ENCODE measurements at places on chromosomes 2 and 18.

DNA sequence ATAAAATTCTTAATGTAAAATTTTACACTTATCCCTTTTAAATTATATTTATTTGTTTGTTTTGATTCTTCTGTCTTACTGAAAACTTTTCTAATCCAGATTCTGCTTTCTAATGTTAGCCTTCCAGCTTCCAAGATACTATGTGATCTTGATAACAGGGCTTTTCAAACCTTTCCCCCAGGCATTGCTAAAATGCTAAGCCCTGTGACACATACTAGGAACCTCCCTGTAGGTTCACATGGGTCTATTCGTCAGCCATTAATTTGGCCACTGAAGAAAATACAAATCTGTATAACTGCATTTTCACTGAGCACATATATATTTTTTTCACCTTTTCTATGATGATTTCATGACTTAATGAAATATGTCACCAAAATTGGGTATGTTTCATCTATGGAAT lies 92.8 kb upstream of the MAP4K3 start:
- no peak for DNase-seq

- no peak for DNase-seq
Observed at GRCh38 chr18:64027931-64028695, 58.2 kb downstream of the SERPINB8 start.

DNA sequence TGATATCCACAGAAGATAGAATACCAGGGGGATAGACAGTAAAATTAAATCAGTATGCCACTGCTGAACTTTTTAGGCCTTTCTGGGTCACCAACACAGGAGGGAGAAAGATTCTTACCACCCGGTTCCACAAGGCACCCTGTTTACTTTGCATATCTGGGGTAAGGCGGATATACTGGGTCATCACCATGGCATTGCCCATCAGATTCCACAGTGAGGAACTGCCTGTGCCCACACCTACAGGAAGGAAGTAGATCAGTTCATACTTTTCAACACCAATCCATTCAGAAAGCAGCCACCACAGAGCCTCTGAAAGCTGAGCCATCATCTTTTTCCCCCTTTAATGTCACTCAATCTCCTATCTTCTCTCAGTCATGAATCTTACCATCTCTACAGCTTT lies 2.0 kb downstream of the LMAN2L start:
- DNase-seq, result no peak

DNA sequence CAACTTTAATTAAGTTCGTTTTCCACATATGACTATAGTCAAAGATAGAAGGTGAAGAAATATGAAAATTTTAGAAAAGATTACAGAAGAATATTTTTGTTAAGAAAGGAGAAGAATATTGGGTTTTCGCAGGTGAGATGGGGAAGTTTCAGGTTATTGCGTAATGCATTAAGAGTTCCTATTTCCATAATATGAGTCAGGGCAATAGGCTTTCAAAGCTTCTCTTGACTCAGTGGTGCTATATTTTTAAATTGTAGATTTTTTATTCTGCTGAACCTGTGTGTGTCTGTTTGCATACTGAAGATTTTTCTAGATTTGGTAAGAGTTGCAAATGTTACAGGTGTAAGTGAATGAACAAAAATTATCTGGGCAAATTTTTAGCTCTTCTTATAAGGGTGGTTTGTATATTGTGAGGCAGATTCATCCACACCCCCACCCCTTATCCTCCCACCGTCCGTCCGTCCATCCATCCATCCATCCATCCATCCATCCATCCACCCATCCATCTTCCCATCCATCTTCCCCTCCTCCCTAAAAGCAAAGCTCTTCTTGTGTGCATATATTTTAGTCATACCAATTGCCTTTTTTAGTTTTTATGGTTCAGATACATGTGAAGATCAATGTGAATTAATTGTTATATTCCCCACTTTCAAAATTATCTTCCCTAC lies 69.6 kb downstream of the MYO1B start:
- DNase-seq, result no peak

GRCh38 chr2:65130664-65131175 lies 814 bp upstream of the RAB1A start:
- no peak for DNase-seq

DNA sequence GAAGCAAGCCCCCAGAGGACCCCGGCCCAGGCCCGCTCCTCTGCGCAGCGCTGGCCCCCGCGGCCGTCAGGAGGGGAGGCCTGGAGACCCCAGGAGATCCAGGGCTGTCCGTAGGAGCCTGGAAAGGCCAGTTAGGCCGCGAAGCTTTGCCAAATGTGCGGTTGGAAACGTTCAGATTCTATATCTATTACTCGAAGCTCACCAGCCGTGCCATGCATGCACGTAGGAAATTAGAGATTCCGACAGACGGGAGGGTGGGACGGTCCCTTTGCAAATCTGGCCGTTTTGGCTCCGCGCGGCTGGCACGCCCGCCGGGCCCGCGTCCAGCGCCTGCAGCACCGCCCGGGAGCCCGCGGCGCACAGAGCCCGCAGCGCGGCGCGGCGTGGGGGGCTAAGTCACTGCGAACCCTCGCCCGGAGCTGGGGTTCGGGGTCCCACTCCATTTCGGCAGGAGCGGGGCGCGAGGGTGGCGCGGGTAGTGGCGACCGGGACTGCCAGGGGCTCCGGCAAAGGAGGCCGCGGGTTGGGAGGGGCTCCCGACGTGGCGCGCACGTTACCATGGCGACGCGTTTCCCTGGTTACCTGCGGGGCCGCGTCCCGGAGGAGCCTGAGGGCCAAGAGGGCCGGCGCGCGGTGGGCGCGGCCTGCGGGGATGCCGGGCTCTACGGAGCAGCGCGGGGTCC lies 488.6 kb upstream of the SMIM21 start:
- DNase-seq, result peak; percentile 1

- DNase-seq, result peak; percentile 63
Observed at GRCh38 chr2:216274194-216274840, 98.0 kb downstream of the MARCHF4 start.

GRCh38 chr2:241036397-241036963 lies 38.1 kb downstream of the SNED1 start:
- DNase-seq, result no peak

DNA sequence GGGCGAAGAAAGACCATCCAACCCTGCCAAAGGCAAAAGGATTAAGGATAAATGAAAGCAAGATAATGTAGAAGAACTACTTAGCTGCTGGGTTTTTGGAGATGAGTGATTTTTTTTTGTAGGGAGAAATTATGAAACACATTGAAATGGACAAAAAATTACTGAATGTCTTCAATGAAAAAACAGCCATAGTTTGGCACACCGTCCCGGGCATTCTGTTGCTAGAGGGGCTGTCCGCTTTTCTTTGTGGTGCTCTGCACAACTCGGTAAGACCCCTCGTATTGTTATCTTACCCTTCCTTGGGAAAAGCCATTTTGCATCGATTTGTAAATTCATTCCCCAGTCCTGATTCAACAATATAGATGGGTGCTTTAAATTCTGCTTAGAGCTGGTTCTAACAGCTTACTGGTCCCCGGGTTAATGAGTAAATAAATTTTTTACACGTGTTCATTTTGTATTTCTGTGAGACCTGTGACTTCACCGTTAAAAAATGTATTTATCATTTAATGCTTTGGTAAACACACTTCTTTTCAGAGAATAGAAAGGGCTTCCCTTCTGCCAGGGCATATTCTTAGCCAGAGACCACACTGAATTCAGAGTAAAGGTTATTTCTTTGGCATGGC lies 912 bp upstream of the LAPTM4A start:
- peak; percentile 60 for DNase-seq

DNA sequence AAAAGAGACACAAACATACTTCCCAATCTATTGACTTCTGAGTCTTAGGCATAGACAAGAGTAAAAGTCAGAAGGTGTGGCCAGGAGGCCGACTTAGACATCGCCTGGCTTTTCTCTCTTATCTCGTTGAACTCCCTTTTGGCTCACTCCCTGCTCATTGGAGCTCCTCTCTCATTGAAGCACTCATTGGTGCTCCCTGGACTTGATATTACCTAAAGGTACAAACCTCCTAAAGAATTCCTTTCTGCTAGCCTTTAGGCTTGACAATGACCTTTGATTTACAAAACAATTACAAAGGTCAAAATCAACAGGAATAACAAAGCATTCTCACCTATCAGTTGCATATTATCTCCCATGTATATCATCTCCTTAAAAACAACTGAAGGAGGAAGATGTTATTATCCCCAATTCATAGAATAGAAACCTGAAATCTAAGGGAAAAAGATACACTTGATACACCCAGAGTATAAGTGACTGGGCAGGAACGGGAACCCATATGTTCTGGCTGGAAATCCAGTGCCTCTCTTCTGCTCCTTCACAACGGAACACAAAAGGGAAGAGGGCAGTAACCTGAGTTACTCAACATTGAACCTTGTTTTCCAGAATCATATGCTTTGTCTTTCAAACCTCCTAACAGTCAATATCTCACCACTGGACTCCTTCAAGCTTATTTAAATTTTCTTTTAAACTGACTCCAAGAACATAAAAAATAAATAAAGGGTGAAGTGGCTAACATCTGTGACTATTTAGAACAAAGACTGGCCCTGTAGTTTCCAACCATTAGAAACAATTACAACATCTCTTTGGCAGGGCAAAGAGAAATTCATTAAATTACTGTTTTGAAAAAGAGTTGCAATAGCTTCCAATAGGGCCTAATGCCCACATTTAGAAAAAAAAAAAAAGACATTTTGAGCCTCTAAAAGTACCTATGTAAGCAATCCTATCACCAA lies 1247.9 kb downstream of the LRP1B start:
- peak; percentile 41 for DNase-seq

DNA sequence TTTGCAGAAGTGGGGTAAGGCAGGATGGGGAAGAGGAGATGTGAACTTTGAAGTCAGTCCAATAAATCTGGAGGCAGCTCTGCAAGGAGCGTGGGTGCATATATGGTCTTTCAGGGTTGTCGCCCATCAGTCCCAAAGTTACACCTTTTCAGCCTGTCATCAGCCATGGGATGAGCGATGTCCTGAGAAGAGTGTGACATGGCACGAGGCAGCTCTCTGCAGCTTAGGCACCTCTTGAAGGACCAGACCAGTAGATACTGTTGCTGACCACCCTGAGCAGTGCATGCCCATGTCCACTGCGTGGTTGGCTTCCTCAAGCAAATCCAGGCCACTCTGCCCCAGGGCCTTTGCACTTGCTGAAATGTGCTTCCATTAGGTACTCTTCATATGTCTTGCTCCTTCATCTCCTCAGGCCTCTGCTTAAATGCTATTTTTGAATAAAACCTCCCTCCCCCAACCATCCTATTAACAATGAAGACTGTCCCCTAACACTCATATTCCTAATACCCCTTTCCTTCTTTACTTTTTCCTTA lies 171.7 kb downstream of the ACTR3 start:
- DNase-seq, result no peak

GRCh38 chr2:190794377-190794776 lies 86.2 kb upstream of the GLS start:
- no peak for DNase-seq

- DNase-seq, result no peak
Observed at GRCh38 chr2:213757525-213757924, 473.3 kb downstream of the SPAG16 start.
